Activated naive CD8-positive, alpha-beta T cell treated with anti-CD3 and anti-CD28 coated beads, Interleukin-2, amount 50 U/mL, for 24 hours (primary cell): ENCODE measurements at places on chromosomes 5 and 9.

DNA sequence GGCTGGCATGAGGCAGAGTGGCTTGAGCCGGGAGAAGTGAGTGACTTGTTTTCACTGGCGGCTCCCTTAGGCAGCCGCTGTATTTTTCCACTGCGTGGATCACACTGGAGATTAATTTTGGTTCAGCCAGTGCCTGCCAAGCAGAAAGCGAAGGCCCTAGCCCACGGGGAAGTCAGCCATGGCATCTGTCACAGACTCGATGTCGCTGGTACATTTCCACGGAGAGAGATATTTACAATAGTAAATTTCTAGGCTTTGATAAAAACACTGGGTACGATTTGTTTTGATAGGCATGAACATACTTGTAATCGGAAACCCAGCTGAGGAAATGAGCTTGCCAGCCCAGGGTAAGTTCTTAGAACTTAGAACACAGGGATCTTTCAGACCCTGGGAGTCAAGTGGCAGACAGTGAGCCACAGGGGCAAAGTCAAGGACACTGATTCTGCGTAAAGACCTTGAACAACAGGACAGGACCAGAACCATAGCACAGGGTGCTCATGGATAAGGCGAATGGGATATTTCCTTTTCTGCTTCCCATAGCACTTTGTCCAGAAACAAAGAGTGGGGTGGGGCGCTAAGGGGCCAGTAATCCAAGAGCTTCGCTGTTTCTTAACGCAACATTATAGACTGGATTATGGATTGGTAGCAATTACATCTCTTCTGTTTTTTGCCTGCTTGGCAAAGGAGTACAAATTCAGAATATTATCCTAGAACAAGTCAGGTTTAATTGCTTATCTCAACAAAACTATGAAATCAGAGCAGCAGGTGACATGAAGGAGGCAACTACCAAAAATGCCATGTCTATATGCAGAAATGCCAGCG is 4.5 kb downstream of the DUSP1 start:
- H3K4me3 ChIP-seq = no peak overlapping the region
- H3K27me3 ChIP-seq = no peaks in the 10 kb centered on the region
- H3K4me1 ChIP-seq = peaks cover 47% of the 10 kb centered on the region
- DNase-seq = no peak
- H3K36me3 ChIP-seq = peaks cover 27% of the 10 kb centered on the region

DNA sequence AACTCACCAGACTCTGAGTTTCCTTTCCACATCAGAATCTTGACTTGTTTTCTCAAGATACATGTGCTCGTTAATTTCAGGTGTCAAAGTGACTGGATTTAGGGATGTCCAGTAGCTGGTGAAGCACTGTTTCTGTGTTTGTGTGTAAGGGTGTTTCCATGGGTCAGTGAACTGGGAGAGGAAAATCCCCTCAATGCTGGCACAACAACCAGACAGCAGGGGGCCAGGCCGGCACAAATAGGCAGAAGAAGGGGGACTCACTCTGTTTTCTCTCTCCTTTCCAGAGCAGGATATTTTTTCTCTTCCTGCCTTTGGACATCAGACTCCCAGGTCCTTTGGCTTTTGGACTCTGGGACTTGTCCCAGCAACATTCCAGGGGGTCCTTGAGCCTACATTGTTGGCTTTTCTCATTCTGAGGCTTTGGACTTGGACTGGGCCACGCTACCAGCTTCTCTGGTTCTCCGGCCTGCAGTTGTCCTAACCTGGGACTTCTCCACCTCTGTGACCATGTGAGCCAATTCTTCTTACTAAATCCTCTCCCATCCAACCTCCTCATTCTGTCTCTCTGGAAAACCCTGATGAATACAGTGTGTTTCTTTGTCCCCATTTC is 144.0 kb downstream of the CAAP1 start:
- H3K36me3 ChIP-seq = no peaks in the 10 kb centered on the region
- no peaks in the 10 kb centered on the region for H3K4me1 ChIP-seq
- no peak overlapping the region for H3K27ac ChIP-seq
- DNase-seq = no peak
- no peak overlapping the region for H3K4me3 ChIP-seq

DNA sequence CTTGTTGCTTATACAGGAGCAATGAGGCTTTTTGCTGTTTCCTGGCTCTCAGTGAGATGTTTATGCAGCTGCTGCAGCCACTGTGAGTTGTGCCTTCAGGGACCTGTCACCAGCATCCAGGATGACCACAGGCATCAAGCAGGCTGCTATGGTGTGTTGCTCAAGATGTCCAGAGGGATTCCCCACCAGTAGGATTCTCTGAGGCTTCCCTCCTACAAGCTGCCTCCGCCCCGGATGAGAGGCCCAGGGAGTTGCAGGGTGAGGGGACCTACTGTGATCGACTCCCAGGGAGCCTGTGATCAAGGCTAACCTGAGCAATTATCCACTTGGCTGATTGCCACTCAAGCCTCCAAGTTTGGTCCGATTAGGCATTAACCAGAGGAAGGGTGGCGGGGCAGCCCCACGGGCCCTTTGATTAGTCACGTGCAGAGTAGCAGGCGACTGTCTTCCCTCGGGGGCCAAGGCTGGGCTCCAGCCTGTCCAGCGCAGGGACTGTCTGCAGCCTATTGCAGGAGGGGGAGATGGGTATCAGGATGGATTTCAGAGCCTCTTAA is 1.8 kb upstream of the FAT2 start:
- H3K27ac ChIP-seq = no peak overlapping the region
- no peaks in the 10 kb centered on the region for H3K36me3 ChIP-seq
- H3K4me1 ChIP-seq = no peaks in the 10 kb centered on the region
- DNase-seq = no peak
- no peaks in the 10 kb centered on the region for H3K27me3 ChIP-seq

- no peak overlapping the region for H3K4me3 ChIP-seq
- peaks cover 6% of the 10 kb centered on the region for H3K4me1 ChIP-seq
- no peak for DNase-seq
- no peaks in the 10 kb centered on the region for H3K27me3 ChIP-seq
These were observed 32.1 kb upstream of the RASGRF2 start for GRCh38 chr5:80928073-80928472.

DNA sequence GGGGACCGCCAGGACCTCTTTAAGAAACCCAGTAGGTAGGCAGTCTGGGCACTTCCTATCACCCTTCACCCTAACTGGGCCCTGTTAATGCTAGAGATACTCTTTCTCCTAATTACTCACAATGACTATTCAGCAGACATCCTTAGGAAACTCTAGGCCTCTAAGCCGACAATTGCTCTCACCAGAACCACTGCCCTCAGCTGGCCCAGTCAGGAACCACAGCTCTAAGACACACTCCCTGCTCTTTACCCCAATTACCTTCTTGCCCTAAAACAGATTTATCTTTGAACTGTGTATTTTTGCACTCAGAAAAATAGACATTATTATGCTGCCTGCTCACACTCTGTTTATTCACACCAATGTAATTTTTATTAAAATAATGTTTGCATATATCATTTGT is 432.6 kb upstream of the SLC30A5 start:
- no peaks in the 10 kb centered on the region for H3K27me3 ChIP-seq
- H3K36me3 ChIP-seq = no peaks in the 10 kb centered on the region
- H3K4me1 ChIP-seq = peaks cover 3% of the 10 kb centered on the region
- DNase-seq = peak; percentile 8

DNA sequence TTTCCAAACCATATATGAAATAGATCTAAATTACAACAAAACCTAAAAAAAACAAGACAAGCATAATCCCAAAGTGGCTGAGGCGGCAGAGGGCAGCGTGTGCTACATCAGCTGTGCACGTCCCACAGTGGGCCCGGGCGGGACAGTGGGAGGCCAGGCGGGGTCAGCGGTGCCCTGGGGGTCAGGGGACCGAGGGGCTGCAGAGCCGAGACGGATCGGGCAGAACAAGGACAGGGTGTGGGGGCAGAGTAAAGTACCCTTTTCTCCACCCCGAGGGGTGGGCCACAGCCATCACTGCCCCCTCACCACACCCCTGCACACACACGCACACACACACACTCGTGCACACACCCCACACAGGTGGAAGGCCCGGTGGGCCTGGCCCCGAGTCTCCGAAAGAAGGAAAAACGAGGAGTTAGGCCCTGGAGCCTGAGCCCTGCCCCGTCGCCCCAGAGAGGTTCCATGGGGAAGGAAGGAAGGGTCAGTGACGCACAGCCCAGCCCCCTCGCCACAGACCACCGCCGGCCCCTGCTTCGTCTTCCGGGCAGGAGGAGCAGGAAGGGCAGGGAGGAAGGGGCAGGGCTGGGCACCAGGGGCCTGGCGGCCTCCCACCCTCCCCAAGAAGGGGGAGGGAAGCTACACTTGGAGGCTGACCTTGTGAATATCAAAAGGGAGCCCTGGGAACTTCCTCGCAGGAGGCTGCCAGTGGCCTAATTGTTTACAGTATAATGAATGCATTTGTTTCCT is 49.6 kb upstream of the UBAC1 start:
- no peak overlapping the region for H3K4me3 ChIP-seq
- no peak overlapping the region for H3K27ac ChIP-seq
- no peaks in the 10 kb centered on the region for H3K36me3 ChIP-seq
- H3K4me1 ChIP-seq = no peaks in the 10 kb centered on the region

DNA sequence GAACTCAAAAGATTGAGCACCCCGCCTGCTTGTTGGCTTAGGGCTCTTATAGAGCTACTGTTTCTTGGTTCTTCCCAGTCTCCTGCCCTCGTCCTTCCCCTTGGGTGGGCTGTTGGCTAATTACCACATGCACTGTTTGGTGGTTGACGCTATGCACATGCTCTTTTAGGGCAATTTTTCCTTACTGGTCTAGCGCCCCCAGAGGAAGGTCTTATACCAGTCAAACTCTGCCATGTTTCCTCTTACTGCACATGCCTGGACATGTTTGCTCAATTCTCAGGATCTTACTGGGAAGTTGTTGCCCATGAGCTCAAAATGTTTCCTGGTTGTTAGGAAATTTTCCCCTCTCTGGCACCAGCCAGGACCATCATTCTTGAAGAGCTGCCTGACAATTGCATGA is 101.9 kb downstream of the SLC28A3 start:
- H3K27ac ChIP-seq = no peak overlapping the region
- H3K4me3 ChIP-seq = no peak overlapping the region
- H3K36me3 ChIP-seq = no peaks in the 10 kb centered on the region
- DNase-seq = no peak
- H3K27me3 ChIP-seq = peaks cover 5% of the 10 kb centered on the region

GRCh38 chr9:17165764-17166163 is 30.9 kb downstream of the CNTLN start:
- DNase-seq = no peak
- no peaks in the 10 kb centered on the region for H3K36me3 ChIP-seq
- H3K4me3 ChIP-seq = no peak overlapping the region
- H3K27me3 ChIP-seq = no peaks in the 10 kb centered on the region
- H3K27ac ChIP-seq = no peak overlapping the region

GRCh38 chr5:78137290-78137689 is 157.2 kb downstream of the AP3B1 start:
- no peaks in the 10 kb centered on the region for H3K4me1 ChIP-seq
- H3K27ac ChIP-seq = no peak overlapping the region
- peaks cover 29% of the 10 kb centered on the region for H3K36me3 ChIP-seq

DNA sequence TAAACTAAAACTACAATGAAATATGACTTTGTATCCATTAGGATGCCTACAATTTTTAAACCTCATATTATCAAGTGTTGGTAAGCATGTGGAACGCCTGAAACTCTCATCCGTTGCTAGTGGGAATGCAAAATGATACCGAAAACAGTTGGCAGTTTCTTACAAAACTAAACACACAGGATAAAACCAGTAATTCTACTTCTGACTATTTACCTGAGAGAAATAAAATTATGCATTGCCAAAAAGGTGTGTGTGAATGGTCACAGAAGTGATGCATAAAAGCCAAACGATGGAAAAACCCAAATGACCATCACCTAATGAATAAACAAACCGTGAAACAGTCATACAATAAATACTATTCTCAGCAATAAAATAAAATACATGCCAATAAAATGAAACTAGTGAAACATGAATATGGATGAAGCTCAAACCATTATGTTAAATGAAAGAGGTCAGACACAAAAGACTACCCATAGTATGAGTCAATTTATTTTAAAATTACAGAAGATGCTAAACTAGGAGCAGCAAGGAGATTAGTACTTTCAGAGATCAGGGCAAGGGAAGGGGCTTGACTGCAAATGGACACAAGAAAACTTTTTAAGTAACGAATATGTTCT is 13.4 kb downstream of the AUH start:
- peak overlapping the region; percentile 3 for H3K27ac ChIP-seq
- no peak for DNase-seq
- H3K27me3 ChIP-seq = no peaks in the 10 kb centered on the region

DNA sequence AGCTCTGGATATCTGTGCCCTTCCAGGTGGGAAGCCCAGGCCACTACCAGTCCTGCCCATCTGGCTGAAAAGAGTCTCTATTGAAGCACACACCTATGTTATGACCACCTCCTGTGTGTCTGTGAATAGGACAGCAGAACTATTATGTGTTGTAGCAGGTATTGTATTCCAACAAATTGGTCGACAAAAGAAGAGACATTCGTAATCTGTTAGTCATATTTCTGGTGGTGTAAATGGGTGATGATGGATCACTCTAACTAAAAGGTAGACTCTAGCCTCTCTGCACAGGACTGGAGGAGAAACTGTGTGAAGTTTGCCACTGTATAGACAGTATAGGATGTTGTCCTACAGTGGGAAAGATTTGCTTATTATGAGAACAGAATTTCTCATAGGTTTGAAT is 416.1 kb downstream of the TMEM38B start:
- no peaks in the 10 kb centered on the region for H3K36me3 ChIP-seq
- DNase-seq = no peak
- no peaks in the 10 kb centered on the region for H3K27me3 ChIP-seq
- H3K4me3 ChIP-seq = no peak overlapping the region
- no peaks in the 10 kb centered on the region for H3K4me1 ChIP-seq

DNA sequence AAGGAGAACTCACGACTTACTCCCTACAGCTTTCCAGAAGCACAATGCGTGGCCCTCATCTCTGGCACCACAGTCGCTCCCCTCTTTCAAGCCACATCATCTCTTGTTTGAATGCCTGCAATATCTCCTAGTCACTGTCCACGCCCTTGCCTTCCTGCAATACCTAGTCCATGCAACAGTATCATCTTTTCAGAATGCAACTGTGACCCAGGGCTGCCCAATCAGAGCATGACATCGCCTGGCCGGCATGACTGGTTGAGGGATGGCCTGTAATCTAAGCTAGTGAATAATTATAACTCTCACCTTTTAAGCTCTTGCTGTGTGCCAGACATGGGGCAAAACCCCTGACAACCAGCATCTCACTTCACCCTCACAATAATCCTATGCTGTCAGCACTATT is 52.5 kb upstream of the CPEB4 start:
- no peak overlapping the region for H3K4me3 ChIP-seq
- peaks cover 4% of the 10 kb centered on the region for H3K4me1 ChIP-seq
- H3K36me3 ChIP-seq = no peaks in the 10 kb centered on the region
- no peak overlapping the region for H3K27ac ChIP-seq
